ENCODE measurements at places on chromosomes 3 and 15.

DNA sequence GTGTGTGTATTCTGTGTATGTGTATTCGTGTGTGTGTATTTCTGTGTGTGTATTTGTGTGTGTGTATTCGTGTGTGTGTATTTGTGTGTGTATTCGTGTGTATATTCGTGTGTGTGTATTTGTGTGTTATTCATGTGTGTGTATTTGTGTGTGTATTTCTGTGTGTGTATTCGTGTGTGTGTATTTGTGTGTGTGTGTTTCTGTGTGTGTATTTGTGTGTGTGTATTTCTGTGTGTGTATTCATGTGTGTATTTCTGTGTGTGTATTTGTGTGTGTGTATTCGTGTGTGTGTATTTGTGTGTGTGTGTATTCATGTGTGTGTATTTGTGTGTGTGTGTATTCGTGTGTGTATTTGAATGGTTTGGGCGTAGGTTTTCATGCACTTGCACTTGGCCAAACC lies 405.4 kb downstream of the SOX2 start:
- DNase-seq = no peak

- no peak for DNase-seq
Observed at GRCh38 chr3:196506687-196507086, 3.1 kb upstream of the RNF168 start.

- peak; percentile 63 for DNase-seq
Observed at GRCh38 chr15:77966540-77967234, 110.8 kb downstream of the TBC1D2B start.

DNA sequence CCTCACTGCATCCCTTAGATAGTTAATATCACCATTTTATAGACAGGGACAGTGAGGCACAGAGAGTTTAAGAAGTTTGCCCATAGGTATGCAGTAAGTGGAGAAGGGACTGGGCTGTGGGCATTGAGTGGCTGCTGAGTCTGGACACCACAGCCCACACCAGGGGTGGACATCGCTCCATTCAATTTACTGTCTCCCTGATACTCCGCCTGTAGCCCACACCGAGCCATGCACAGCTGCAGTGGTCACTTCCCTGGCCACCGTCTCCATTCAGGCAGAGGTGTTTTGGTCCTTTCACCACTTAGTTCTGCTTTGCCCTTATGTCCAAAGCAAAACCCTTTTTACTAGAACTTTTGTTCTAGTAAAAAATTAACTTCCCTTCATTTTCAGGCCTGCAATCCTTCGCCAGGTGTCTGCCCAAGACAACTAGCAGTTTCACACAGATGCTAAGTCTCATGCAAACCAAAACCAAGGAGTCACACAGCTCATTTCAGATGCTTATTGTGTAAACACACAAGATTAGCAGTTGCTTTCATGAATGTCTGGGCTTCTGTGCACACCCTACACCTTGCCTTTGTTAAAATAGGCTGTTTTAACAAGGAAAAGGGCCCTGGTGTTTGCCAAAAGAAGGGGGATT lies 30.1 kb downstream of the ZNF35 start:
- no peak for DNase-seq

DNA sequence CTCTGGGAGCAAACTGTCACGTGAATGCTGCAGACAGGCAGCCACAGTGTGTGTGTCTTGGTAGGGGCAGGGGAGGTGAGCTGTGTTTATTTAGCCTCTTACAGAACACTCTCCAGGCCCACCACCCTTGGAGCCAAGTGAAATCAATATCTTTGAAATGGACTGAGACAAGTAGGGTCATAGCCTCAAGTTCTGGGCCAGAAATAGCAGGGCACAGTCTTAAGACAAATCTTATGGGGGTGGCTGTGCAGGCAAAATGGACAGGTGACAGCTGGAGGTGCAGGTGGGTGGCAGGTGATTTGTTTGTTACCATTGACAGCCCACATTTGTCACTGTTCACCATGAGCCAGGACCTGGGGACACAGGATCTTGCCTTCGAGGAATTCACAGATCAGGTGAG lies 93.6 kb upstream of the NMNAT3 start:
- DNase-seq = no peak

GRCh38 chr15:75523011-75523410 lies 56.1 kb downstream of the PTPN9 start:
- DNase-seq = no peak

GRCh38 chr3:16288664-16289063 lies 23.7 kb downstream of the OXNAD1 start:
- no peak for DNase-seq

DNA sequence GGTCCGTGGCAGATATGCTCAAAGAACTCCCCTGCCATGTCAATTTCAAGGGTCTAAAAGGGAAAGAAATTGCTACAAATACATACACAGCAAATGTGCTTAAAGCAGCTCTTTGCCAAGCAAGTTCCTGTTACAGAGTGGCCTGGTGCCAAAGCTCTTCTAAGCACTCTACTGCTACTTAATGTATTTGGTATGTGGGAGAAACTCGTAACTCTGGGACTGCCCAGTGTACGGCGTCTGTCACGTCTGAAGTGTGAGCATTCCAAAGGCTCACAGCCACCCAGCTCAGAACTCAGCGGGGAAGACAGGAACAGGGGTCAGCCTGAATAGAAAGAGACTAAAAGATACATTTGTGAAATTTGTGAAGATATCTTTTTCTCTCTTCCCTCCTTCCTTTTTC lies 54.6 kb downstream of the RBMS3 start:
- peak; percentile 15 for DNase-seq

DNA sequence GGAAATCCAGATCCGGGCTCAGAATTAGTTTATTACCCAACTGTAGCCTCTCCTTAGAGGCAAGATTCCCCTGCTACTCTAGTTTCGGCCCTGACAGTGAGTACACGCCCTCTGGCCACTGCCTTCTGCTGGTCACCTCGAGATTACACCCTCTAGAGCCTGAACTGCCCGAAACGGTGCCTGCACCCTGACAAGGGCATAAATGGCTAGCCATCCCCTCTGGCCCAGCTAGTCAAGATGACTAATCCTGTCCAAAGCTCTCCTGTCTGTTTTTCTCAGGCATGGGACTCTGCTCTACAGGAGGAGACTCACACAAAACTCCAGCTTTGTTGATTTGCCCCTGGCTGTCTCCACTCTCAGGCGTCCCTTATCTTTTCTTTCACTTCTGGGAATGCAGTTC lies 150.5 kb upstream of the UBE2E2 start:
- no peak for DNase-seq

GRCh38 chr3:134879990-134880389 lies 84.9 kb downstream of the EPHB1 start:
- no peak for DNase-seq

GRCh38 chr15:98592136-98592535 lies 56.2 kb upstream of the IGF1R start:
- DNase-seq = no peak

- DNase-seq = no peak
Observed at GRCh38 chr3:136671921-136672320, 80.3 kb downstream of the STAG1 start.

- DNase-seq = no peak
Observed at GRCh38 chr3:12905316-12906071, 64.1 kb upstream of the RPL32 start.

- no peak for DNase-seq
Observed at GRCh38 chr15:40938536-40938870, 9.4 kb downstream of the DLL4 start.

All from cerebellar cortex (tissue), 1 donor.